ENCODE measurements at places on chromosomes 6 and 20.

DNA sequence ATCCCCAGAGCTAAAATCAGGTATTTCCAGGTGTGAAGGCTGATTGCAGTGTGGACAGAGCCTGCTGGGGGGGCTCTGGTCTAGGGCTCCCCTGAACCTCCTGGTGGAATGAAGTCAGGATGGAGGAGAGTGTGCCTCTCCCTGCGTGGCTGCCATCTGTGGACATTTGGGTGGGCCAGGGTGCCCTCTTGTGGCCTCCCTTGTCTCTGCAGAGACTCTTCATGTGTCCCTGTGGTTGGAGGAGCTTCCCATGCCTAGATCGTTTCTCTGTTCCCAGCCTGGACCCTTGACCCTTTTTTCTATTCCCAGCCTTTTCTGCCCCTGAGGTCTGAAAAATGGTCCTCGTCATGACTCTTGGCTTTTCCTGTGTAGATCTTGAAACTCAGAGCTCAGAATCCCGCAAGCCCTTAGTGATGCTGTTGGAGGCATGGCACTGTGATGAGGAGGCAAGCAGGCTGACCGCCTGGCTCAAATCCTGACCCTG, 9.9 kb upstream of the PSMF1 start:
- DNase-seq: peak; percentile 14

DNA sequence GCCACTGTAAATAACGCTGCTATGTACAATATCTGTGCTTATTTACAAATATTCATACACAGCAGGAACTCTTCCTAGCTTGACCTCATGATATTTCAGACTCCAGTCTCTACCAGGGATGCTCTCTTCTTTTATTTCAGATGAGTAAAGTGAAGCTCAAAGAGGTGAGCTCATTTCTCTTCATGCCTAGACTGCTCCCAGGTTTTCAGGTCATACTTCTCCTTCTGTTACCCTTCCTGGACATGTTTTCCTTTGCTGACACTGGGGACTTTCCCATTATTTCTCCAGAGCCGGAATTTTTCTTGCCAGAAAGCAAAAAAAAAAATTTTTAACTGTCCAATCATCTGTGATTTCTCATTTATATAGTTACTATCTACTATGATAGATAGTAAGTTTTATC, 147.2 kb upstream of the DST start:
- no peak for DNase-seq

GRCh38 chr6:63635588-63636517, at the start of gene PHF3:
PHF3 (plus strand) TSS chr6:63635802; CDS start chr6:63646552, 10,750 bp downstream.
- DNase-seq: peak; percentile 79

GRCh38 chr20:39705032-39705431, 742.9 kb downstream of the DHX35 start:
- DNase-seq: no peak

DNA sequence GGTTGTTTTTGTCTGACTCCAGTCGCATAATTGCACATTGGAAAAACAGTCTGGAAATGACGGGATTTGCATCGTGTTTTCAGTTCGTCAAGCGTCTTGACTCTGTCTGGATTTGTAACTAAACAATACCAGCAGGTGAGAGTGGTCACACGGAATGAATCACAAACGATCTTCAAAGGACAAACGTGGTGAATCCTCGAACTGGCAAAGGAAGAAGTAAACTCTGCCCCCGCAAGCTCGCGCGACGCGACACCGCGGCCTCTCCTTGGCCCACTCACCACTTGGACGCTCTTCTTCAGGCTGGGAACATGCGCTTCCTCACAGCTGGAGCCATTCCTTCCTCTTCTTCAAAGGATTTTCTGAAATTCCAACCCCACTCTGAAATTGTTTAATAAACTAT, 352.6 kb downstream of the THBS2 start:
- DNase-seq: no peak

Measured in stimulated activated CD8-positive, alpha-beta memory T cell treated with anti-CD3 and anti-CD28 coated beads, Interleukin-4, amount 100 ng/mL, for 1 hour (primary cell).